Ovary (tissue), 10 donors: ENCODE measurements at places on chromosomes 5 and 9.
A peak's percentile ranks its signal among the peaks of the same experiment; 100 is the strongest.

DNA sequence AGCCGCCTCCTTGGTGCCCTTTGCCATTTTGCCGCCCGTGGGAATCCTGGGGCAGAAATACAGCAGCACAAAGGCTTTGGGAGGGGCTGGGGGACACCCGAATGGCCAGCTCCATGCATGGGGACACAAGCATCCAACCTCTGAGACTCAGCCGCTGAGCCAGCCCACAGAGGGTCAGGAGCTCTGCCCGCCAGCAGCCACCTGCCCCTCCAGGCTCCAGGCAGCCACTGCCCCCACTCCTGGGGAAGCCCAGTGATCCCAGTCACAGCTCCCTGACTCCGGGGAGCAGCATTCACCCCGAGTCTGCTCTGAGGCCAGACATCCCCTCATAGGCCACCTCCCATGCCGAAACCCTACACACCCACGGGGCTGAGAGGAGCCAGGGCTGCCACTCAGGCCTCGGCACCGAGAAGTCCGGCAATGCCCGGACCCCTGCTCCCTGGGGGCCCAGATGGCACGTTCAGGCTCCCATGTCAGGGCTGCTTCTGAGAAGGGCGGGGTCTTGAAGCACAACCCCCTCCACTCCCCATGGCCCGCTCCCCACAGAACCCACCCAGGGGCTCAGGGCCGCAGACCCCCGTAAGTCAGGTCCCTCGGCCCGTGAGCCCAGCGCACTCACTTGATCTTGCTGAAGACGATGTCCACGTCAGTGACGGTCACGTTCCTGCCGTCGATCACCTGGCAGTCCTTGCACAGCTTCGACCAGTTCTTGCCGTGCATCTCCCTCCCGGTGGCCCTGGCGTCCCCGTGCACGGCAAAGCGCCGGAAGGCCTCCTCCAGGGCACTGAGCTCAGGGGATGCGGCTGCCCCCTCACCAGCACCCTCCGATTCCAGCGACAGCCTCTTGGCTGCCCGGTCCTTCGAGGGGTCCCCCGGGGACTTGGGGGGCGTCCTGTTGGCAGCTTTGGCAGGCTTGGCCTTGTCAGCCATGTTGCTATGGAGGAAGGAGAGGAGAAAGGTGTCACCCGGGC lies 15.7 kb downstream of the TPPP start:
- H3K4me3 ChIP-seq, result no peak overlapping the region
- DNase-seq, result peak; percentile 7
- no peaks in the 10 kb centered on the region for H3K36me3 ChIP-seq
- no peak overlapping the region for H3K27ac ChIP-seq

DNA sequence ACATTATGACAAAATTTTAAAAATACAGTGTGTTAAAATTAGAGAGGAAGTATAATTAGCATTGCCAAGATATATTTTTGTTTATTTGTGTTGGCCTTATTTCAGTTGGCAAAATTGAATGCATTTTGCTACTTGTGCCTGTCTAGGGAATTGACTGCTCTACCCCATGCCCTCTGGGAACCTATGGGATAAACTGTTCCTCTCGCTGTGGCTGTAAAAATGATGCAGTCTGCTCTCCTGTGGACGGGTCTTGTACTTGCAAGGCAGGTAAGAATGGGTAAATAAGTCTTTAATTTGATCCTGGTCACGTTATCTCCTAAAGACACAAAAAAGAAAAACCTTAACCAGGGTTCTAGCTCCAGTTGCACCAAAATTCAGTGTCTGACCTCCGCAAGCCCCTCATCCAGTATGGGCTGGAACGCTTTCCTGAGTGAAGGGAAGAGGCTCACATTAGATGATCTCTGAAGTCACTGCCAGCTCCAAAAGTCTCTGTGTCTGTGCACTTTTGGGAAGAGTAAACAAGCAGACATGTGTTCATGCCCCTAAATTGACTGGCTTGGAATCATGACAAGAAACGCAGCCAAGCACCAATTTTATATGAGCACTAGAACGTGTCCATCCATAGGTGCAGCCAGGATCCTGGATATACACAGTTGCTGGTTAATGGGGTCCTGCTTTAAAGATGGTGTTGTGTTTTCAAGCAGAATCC lies 98.3 kb upstream of the PRRC1 start:
- no peaks in the 10 kb centered on the region for H3K36me3 ChIP-seq
- H3K4me3 ChIP-seq, result no peak overlapping the region
- DNase-seq, result no peak
- no peaks in the 10 kb centered on the region for H3K4me1 ChIP-seq
- no peak overlapping the region for H3K27ac ChIP-seq

GRCh38 chr5:71014176-71014575 lies 11.0 kb downstream of the NAIP start:
- no peaks in the 10 kb centered on the region for H3K4me1 ChIP-seq
- H3K27me3 ChIP-seq, result no peaks in the 10 kb centered on the region
- no peak overlapping the region for H3K27ac ChIP-seq
- H3K4me3 ChIP-seq, result no peak overlapping the region

- H3K27ac ChIP-seq, result no peak overlapping the region
- DNase-seq, result no peak
- H3K4me3 ChIP-seq, result no peak overlapping the region
- H3K27me3 ChIP-seq, result no peaks in the 10 kb centered on the region
- H3K4me1 ChIP-seq, result no peaks in the 10 kb centered on the region
Measured at GRCh38 chr5:118733394-118733793, 255.0 kb downstream of the DTWD2 start.

DNA sequence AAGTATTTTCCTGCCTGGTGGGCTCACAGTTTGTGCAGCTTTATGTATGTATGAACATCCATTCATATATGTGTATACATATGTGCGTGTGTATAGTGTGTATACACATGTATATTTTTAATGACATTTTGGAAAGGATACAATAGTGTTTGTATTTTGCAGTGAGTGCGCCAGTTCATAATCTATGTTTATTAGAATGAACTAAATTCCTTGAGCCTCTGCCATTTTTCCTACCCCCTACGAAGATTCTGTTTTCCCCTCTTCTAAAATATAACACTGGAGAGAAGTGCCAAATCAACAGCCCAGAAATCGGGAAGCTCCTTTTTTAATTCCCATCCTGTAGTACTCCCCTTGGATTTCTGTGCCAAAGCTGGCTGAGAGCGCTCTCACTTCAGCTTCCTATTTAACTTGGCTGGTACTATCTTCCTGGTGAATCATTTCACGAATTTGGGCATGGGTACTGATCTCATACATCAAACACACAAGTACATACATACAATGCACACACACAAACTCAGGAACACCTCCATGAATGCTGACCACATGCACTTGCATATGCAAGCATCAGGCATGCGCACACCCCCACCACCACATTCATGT lies 578.4 kb upstream of the WWC1 start:
- peaks cover 2% of the 10 kb centered on the region for H3K4me1 ChIP-seq
- no peak overlapping the region for H3K27ac ChIP-seq
- H3K4me3 ChIP-seq, result no peak overlapping the region
- H3K36me3 ChIP-seq, result no peaks in the 10 kb centered on the region
- H3K27me3 ChIP-seq, result no peaks in the 10 kb centered on the region

DNA sequence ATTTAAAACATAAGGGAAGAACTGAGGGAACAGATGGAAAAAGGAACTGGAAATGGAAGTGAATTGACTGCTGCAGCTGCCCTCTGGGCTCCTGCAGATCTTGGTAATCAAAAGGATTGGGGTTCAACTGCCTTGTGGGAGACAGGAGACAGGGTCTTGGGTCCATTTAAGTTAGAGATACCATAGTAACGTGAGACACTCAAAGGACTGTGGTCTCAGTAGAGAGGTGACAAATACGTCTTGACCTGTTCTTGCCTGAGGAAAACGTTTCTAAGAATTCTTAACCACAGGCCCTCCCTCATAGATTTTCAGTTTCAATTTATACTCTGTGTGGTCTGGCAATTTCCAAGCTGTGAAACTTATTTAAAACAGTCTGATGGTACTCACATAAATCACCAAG lies 100.8 kb upstream of the DHFR start:
- no peaks in the 10 kb centered on the region for H3K4me1 ChIP-seq
- DNase-seq, result no peak
- no peak overlapping the region for H3K4me3 ChIP-seq

DNA sequence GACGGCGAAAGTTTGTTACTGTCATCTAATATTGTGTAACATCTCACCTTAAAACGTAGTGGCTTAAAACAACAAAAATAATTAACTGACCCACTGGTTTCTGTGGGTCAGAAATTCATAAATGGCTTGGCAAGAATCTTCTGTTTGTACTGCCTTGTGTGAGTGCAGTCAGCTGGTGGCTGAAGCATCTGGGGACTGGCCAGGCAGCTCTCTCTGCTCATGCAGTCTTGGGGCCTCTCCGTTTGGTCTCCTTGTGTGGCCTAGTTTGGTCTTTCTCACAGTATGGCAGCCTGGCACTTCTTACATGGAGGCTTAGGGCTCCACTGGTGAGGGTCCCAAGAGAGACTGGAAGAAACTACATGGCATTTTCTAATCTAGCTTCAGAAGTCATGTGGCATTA lies 49.0 kb upstream of the CTXN3 start:
- H3K36me3 ChIP-seq, result no peaks in the 10 kb centered on the region
- H3K27me3 ChIP-seq, result no peaks in the 10 kb centered on the region
- DNase-seq, result no peak
- no peak overlapping the region for H3K4me3 ChIP-seq
- H3K4me1 ChIP-seq, result peaks cover 1% of the 10 kb centered on the region
